BJ (cell line): ENCODE measurements at places on chromosomes 3 and 15.

GRCh38 chr3:100706365-100706764 lies 2.9 kb upstream of the TFG start:
- no peak for DNase-seq

- no peak for DNase-seq
Measured at GRCh38 chr3:13655061-13655913, 106.4 kb downstream of the FBLN2 start.

DNA sequence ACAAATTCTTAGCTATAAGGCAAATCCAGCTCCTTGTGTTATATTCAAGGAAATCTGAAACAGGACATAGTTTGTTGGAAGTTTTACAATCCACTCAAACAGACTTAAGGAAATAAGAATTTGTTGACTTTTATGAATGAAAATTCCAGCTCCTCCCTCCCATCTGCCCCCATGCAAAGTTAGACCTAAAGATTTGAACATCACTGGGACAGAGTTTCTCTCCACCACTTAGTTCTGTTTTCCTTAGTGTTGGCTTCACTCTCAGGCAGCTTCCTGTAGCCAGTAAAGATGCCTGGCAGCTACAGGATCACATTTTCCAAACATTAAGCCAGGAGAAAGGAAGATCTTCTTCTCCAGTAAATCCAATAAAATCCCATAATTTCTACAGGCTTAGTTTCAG lies 265.0 kb downstream of the TAFA4 start:
- no peak for DNase-seq

- no peak for DNase-seq
Measured at GRCh38 chr15:64774037-64774628, 1.3 kb downstream of the RBPMS2 start.

DNA sequence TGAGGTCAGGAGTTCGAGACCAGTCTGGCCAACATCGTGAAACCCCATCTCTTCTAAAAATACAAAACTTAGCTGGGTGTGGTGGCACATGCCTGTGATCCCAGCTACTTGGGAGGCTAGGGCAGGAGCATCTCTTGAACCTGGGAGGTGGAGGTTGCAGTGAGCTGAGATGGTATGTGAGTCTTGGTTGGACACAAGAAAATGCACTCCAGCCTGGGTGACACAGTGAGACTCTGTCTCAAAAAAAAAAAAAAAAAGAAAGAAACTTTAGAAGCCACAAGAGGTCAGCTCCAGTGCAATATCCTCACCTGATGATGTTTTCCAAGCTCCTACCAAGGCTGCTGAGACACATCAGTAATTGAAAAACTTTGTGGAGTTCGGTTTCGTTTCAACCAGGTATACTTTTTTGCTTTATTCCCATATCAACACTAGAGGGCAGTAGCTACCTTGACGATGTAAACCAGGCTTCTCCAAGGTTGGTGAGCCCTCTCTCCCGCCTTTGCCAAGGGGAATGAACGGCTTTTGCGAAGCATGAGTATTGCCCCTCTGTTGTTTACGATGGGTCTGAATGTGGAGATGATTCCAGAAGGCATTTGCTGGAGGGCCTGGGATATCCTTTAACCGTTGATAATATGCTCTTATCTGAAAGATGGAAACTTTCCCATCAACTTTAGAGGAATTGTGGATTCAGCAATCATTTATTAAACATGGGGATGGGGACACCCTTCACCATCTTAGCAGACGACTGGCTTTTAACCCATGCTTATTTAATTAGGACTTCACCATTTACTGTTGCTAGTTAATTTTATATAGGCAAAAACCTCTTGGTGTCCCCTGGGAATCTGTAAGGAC lies 202.8 kb downstream of the SV2B start:
- DNase-seq, result no peak

- no peak for DNase-seq
Measured at GRCh38 chr15:101262551-101262950, 10.7 kb upstream of the CHSY1 start.

DNA sequence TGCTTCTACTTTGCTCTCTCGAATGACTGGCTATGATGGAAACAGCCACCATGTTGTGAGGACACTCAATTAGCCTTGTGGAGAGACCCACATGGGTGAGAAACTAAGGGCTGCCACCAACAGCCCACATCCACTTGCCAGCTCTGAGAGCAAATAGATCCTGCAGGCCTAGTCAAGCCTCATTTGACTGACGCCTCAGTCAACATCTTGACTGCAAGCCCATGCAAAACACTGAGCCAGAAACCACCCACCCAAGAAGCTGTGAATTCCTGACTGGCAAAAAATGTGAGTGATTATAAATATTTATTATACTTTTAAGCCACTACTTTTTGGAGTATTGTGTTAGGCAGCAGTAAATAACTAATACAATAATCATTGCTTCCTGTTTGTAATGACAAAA lies 58.4 kb downstream of the NOX5 start:
- no peak for DNase-seq

DNA sequence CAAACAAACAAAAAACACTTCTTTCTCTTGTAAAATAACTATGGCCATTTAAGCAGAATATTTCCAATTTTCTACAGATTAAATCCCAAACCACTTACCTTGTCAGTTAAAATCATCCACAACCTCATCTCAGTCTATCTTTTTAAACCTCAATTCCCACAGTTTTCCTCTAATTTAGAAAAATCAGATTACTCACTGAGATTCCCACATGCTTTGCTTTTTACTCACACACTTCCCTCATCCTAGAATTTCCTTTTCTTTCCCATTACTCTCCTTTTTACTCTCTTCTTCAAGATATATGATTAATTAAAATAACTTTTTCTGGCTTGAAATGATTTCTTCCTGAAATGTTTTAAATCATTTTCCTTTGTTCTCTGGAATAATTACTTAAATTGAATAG lies 790.7 kb downstream of the ROBO1 start:
- DNase-seq, result no peak

- DNase-seq, result peak; percentile 46
Measured at GRCh38 chr3:45592830-45593707, 1.5 kb upstream of the LIMD1 start.

DNA sequence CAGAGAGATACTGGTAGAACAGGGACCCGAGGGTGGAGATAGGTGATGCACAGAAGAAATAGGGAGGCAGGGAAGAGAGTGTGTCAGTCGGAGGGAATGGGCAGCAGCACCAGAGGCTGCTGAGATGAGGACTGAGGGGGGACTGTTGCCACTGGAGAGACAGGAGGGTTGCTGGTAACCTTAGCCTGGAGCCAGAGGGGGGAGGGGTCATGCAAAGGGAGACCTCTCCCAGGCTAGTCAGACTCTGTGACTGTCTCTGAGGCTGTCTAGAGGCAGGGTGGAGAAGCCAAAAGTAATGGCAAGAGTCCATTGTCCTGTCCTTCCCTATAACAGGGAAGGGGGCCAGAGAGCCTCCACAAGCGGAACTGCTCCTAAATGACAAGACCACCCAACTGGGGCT lies 2.1 kb upstream of the DLEC1 start:
- no peak for DNase-seq

GRCh38 chr3:14170531-14171159 lies 7.8 kb downstream of the XPC start:
- peak; percentile 70 for DNase-seq

DNA sequence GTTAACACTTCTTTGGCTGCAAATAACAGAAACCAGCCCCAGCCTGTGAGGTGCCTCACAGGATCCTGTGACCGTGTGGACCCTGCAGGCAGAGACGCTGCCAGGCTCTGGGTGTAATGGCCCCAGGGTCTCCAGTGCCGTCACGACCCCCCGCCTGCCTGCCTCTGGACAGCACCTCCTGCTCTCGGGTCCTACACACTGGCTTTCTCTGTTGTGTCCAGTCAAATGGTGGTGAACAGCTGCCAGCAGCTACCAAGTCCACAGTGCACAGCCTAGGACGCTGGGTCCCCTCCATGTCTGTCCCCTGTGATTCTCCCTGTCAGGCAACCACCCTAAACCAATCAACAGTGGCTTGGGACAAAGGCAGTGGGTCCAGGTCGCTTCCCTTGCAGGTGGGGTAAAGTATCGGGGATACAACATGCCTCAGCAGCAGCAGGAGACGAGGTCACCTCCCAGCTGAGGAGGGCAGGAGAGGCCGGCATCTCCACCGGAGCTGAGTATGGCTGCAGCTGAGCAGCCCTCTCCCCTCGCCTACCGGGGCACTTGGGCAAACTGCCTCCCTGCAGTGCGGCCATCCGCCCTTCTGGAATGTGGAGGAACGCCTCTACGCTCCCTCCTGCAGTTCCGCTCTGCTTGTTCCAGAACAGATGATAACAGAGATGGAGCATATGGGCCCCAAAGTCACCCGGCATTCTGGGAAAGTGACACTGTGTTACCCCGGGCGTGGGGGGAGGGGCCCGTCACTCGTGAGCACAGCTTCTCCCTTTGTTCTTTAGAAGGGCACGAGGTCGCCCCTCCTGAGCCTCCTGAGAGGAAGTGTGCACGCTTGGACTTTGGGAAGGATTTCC lies 21.1 kb upstream of the SKOR1 start:
- no peak for DNase-seq

GRCh38 chr3:143808030-143808429 lies 40.2 kb downstream of the SLC9A9 start:
- DNase-seq, result no peak

DNA sequence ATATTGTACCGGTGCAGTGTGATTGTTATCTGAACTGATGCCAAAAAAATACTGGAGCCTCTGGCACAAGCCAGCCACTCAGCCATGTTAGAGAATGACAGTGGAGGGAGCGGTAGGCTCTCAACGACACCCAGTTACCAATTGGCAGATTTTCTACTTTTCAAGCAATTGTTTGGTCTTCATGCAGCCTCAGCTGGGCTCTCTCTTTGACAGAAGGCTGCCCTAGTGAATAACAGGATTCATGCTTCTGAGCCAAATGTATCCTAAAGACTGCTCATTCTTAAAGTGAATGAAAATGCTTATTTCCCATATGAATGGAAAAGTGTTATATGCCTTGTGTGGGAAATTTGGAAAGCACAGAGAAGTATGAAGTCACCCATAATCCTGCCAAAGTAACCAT lies 261.2 kb upstream of the TRIM42 start:
- no peak for DNase-seq

DNA sequence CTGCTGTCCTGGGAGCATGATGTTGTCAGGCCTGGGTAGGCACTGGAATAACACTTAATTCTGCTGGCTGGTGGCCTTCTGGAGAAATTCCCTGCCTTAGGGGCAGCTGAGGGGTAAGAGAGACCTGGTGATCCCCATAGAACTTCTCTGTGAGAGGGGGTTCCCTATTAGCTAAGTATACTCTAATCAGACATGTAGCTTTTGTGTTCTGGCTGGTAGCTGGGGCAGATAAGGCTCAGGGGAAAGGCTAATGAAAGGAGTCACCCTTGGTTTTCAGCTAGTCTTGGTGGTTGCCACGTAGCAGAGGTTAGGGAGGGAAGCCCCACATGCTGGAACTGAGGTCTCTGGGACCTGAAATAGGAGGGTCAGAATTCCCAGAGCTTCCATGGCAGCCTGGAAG lies 952 bp upstream of the HDDC3 start:
- DNase-seq, result no peak

DNA sequence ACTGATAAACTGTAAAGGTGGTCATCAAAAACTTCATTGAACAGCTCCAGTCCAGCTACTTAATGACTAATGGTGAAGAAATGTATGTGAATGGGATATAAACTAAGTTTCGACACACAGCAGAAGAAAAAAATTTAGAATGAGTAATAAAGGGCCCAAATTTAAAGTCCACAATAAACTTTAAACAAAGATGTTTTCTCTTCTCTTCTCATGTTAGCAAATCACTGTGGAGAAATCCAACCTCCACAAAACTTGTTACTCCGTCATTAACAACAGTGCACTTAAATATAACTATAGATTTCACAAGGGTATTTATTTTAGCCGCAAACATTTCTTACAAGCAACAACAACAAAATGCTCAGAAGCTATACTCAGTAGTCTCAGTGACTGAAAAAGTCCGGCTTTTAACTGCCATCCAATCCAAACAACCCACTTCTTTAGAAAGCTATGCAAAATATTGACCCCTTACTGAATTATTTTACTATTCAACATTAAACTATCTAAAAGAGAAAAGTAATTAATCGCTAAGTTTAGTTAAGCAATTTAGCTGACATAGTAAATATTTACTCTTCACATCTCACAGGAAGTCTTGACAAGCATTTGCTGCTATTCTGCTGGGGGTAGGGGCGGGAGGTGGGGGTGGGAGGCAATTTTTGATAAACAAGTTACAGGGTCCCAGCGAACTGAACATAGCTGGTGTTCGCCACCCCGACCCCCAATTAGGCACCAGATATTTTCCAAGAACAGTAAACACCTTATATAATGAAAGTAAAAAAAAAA lies 2.4 kb downstream of the IGF2BP2 start:
- DNase-seq, result no peak

GRCh38 chr3:16050641-16051467 lies 123.6 kb upstream of the GALNT15 start:
- DNase-seq, result no peak

- DNase-seq, result no peak
Measured at GRCh38 chr15:66105286-66106265, 148.0 kb downstream of the MEGF11 start.

DNA sequence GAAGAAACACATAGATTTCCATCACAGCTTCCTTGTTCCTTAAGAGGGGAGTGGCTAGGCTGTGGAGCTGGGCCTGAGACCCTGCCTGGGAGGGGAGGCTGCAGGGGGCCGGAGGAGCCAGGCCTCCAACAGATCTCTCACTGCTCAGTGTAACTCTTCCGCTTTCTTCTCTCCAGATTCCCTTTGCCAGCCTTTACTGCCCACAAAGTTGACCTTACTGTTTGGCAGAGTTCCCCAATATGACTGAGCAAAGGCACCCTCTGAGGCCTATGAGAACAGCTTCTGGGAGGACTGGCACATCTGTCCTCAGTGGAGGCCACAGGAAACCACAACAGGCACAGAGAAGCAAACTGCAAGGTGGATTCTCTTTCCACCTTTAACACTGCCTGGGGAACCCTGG lies 38.1 kb downstream of the SLCO2A1 start:
- no peak for DNase-seq

- DNase-seq, result peak; percentile 17
Measured at GRCh38 chr3:100316641-100317069, 17.9 kb upstream of the NIT2 start.

GRCh38 chr15:46242935-46243334 lies 608.1 kb downstream of the SQOR start:
- DNase-seq, result no peak

- peak; percentile 22 for DNase-seq
Measured at GRCh38 chr3:169430707-169431404, 232.7 kb downstream of the MECOM start.

GRCh38 chr3:104526901-104527401 lies 839.8 kb upstream of the ALCAM start:
- DNase-seq, result no peak

DNA sequence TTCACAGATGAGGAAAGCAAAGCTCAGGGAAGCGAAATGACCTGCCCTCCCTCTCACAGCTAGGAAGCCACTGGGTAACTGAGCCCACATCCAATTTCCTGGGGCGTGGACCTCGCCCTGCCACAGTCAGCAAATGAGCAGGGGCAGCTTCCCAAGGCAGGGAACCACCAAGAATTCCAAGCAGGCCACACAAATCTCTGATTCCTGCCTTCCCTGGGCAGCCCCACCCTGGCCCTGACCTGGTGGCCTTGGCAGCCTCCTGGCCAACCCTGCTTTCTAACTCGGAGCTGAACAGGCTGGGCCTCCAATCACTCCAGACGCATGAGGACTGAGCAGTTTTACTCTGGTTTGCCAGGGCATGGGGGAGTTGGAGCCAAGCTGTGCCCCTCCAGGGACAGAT lies 203.7 kb upstream of the TLE3 start:
- no peak for DNase-seq
